ENCODE measurements at places on chromosomes 12 and 14.

DNA sequence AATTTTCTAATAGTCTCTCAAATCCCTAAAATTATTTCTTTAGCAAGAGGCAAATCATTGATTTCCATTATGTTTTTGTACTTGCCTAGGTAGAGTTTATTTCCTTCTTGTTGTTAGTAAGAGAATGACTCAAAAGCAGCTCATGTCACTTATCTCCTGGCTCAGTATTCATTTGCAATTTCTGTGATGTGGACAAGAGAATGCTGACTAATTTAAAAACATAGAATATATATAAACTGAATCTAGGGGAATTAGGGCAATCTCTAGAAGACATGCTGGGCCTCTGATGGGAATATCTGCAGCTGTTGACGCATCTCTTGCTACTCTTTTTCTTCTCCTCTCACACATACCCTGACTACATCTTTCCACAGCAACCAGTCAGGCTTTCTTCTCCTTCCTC, 130.8 kb upstream of the PRKD1 start:
- DNase-seq = no peak

DNA sequence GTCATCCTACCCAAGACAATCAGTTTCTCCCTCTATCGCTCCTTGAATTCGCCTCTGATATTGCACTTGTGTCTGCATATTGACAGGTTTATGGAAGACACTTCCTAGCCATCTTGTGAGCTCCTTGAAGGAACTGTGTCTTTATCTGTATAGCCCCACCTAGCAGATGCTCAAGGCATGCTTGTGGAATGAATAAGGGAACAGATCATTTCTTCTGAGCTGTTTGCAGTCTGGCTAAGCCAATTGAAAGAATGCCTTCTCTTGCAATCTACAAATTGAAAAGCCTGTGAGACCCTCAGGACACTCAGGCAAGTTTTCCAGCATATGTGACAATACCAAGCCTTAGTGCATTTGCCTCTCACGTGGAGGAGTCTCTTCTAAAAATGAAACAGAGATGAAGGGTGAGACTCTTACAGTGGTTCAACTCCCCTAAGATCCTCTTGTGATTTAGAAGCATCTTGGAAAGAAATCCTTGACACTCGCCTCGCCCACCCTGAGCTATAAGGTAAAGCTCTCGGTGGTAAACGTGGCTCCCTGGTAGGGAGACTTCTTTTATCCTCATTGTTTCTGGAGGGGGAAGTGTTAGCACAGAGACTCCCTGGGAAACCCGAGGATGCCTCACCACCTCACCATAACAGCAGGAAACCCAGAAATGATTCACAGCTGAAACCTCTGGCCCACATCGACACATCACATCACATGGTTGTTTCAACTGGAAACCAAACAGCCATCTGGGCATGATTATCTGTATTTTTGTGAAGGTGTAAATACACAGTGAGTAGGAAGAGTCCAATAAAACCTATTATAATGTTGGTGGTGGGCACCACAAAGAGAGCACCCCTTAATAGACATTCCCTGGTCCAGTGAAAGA, 112.3 kb upstream of the BCL2L14 start:
- DNase-seq = peak; percentile 67

DNA sequence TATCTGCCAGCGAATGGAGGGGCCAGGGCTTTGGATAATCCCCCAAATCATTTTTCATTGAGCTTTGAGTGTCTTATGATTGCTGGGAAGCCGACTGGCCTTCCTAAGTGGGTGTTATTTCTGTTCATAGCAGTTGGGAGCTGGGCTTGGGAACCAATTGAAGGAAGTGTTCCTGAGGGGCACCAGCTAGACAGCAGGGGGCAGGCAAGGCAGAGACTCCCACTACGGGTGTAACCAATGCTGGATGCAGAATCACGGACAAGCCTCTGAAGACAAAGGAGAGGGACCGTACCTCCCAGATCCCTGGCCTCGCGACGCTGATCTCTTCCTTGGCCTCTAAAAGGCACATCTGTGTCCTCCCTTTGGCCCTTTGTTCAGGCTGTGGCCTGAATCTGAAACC, 149.0 kb upstream of the PRMT8 start:
- DNase-seq = peak; percentile 26

DNA sequence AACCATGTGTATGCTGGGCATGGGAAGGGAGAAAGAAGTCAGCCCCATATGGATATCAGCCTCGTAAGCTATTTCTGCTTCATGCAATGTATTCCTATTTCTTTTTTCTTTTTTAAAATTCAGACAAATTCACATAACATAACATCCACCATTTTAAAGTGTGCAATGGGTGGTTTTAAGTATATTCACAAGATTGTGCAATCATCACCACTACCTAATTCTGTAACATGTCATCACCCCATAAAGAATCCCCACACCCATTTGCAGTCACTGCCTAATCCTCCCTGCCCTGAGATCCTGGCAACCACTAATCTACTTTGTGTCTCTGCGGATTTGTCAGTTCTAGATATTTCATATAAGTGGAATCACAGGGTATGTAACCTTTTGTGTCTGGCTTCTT, 9.5 kb downstream of the POMT2 start:
- no peak for DNase-seq

DNA sequence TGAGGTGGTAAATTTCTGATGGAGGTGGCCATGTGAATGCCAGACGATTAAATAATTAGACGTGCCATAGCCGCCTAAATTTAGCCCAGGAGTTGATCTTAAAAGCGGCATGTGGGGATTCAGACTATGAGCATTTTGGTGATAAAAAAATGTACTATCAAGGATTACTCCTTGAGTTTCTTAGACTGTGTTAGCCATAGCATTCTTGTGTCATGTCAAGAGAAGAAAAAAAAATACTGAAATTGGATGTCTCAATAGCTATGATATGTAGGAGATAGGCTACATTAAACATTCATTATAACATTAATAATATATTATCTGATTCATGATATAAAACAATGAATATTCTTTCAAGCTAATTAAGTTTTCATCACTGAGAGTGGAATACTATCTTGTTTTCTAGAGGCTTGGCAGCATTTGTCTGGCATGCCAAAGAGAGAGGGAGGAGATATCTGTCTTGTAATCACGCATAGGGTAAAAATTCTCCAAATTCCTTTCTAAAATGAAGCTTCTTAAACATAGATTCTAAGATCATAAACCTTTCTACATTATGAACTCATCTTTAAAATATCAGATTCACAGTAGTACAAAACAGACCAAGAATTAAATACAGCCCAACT, 727.0 kb downstream of the C12orf50 start:
- no peak for DNase-seq
